ENCODE measurements at places on chromosomes 2 and 18.
A peak's percentile ranks its signal among the peaks of the same experiment; 100 is the strongest.

GRCh38 chr2:2758793-2759367, 427.8 kb upstream of the MYT1L start:
- no peak for DNase-seq

- DNase-seq, result no peak
Observed at GRCh38 chr2:237983922-237984321, 17.1 kb downstream of the UBE2F start.

- no peak for DNase-seq
Observed at GRCh38 chr2:20091305-20091991, 40.0 kb upstream of the LAPTM4A start.

GRCh38 chr2:113324684-113325160, 46.0 kb upstream of the PAX8 start:
- DNase-seq, result peak; percentile 8

GRCh38 chr18:10299643-10300042, 154.8 kb upstream of the APCDD1 start:
- no peak for DNase-seq

DNA sequence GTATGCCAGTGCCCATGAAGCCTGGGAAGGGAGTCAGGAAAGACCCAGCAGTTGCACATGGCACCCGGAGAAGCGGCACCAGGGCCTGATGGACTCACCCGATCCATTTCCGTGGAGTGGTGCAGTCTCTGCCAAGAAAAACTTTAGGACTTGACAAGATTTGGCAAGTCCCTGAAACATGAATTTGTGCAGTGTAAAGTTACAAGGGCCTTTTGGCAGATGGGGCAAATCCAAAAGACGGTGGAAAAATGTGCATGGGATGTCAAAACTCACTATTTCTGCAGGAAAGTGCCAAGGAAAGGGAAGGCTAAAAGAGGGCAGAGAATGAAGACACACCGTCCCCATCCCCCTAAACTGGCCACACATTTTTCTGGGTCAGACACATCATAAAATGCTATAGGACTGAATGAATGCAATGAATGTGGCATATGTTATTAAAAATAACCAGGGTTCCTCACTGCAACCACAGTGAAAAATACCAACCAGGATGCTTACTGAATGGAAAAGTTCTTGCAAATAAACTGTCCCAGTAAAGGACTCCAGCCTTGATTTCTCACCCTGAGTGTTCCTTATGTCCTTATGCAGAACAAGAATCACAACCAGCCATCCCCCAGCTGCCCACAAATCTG, 173.5 kb upstream of the SIX2 start:
- DNase-seq, result no peak

- no peak for DNase-seq
Observed at GRCh38 chr2:240737512-240737911, 45.8 kb downstream of the AQP12A start.

DNA sequence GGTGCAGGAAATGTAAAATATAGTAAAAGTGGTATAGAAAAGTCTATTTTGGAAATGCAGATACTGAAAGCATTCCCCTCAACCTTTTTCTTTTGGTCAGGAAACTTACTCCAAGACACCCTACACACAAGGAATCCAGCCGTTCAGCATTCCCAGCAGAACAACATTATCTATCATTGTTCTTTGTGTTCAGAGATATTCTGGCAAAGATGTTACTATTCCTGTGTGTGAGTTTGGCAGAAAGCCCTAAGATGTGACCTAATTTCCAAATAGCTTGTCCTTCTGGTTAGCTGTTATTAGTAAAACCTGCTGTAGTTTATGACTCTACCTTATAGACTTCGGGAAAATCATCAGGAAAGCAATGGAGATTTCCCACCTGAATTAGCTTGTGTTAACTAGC, 78.1 kb upstream of the PELI1 start:
- no peak for DNase-seq

DNA sequence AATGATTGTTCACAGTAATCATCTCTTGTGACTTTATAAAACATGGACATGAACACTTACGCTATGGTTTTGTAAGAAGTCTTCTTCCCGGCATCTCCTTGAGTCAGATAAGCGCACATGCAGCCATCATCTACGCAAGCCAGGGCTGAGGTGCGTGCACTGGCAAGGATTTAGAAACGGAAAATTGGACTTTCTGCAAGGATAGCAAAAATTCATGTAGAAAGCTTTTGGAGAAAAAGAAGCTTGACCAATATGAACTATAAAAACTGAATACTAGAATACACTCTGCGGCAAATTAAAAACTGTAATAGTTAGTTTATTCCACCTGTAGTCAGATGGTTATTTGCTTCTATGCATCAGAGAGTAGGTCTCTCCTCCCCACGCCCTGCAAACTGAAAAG, 6.3 kb downstream of the NMS start:
- DNase-seq, result no peak

DNA sequence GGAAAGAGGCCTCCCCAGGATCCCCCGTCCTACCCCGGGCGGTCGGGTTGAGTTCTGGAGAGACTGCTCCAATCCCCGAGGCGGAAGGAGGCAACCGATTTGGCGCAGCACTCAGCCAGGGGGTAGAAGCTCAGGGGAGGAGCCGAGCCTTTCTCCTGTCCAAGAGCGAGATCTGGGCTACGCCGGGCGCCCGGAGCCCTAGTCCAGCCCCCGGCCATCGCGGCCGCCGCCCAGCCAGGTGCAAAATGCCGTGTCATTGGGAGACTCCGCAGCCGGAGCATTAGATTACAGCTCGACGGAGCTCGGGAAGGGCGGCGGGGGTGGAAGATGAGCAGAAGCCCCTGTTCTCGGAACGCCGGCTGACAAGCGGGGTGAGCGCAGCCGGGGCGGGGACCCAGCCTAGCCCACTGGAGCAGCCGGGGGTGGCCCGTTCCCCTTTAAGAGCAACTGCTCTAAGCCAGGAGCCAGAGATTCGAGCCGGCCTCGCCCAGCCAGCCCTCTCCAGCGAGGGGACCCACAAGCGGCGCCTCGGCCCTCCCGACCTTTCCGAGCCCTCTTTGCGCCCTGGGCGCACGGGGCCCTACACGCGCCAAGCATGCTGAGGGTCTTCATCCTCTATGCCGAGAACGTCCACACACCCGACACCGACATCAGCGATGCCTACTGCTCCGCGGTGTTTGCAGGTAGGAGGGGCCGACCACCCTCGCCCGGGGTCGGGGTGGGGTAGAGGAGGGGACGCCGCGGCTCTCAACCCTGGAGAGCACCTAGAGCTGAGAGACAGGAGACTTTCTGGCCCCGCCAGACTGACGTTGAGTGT, at the start of gene DYSF:
Gene DYSF, plus strand, starts transcription at position 158 of the 817 bp plus-strand sequence.
- no peak for DNase-seq

- no peak for DNase-seq
Observed at GRCh38 chr18:1050012-1050657, 145.5 kb downstream of the ADCYAP1 start.

- no peak for DNase-seq
Observed at GRCh38 chr18:63223837-63224236, 95.7 kb downstream of the BCL2 start.

GRCh38 chr2:175356901-175357300, 175.4 kb upstream of the ATP5MC3 start:
- no peak for DNase-seq

DNA sequence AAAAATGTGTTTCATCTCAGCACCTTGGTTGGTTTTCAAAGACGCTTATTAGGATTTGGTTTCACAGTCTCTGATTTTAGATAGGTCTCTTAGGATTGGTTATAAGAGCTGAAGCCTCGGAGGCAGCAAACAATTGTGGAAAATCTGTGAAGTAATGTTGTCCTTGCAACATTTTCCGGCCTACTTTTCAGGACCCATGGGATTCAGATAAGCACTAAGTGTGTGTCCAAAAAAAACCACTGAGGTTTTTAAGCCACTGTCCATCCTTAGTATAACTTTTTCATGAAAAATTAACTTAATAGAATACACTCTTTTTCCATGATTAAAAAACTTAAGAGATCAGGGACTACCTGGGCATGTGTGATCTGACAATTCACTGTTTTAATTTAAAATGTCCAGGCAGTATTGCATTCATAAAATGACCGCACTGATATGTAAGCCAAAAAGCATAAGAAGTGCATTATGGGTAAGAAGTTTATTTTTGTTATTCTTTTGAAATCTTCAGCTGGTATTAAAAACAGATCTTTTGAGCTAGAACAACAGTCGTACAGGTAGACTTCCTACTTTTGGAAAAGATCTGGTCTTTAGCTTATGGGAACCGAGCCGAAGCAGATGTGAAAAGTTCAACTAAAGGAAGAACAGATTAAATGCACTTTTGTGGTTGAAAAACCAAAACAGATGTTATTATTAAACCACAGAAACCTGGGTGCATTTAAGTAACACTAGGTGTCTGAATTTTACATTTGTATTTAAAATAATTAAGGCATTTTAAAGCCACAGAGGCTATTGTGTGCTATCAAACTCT, 479.4 kb upstream of the ZEB2 start:
- DNase-seq, result no peak

GRCh38 chr2:70091816-70092215, 4.5 kb downstream of the PCBP1 start:
- DNase-seq, result no peak

DNA sequence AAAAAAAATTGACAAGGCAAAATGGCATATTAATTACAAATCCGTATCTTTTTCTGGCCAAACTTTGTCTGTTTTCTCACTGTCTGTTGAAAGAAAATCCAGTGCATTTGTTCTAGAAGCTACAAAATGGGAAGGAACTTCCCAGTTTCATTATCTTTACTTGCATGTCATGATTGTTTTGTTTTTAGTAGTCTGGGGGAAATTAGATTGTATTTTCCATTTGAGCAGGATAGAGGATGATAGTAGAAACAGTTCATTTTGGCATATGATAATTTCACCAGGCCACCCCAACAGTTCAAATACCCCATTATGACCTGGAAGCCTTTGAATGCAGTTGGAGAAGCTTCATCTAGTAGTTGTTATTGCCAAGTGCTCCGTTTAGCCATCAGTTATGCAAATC, 77.5 kb upstream of the RANBP2 start:
- DNase-seq, result no peak

DNA sequence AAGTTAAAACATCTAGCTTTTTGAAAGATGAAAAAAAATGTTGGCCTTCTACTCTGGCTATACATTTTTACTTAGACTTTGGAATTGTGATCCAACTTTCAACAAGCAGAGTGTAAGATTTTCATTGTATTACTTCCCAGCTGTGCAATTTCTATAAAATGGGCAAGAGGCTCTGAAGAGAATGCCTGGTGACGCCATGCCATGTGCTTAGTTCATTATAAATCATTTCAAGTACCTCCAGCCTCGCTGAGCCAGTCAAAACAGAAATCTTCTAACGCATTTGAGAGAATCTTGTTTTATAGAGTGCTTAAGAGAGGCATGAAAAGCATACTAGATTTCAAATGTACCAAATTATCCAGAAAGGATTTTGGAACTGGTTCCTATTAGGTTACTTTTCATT, 10.1 kb upstream of the STK17B start:
- no peak for DNase-seq
